ENCODE measurements at places on chromosomes 4 and X.

- no peaks in the 10 kb centered on the region for H3K4me1 ChIP-seq
- DNase-seq: no peak
- H3K27ac ChIP-seq: no peak overlapping the region
- H3K4me3 ChIP-seq: no peak overlapping the region
- H3K27me3 ChIP-seq: no peaks in the 10 kb centered on the region
- H3K36me3 ChIP-seq: no peaks in the 10 kb centered on the region
Measured at GRCh38 chr4:11546391-11547175, 117.9 kb upstream of the HS3ST1 start.

GRCh38 chr4:6475492-6476020 lies 3.1 kb upstream of the PPP2R2C start:
- no peak overlapping the region for H3K27ac ChIP-seq
- no peaks in the 10 kb centered on the region for H3K27me3 ChIP-seq
- DNase-seq: no peak
- H3K4me1 ChIP-seq: peaks cover 2% of the 10 kb centered on the region

- peaks cover 40% of the 10 kb centered on the region for H3K4me1 ChIP-seq
- H3K27me3 ChIP-seq: no peaks in the 10 kb centered on the region
- H3K4me3 ChIP-seq: no peak overlapping the region
- H3K27ac ChIP-seq: peak overlapping the region; percentile 28
- no peak for DNase-seq
Measured at GRCh38 chr4:107693132-107693531, 26.9 kb downstream of the PAPSS1 start.

- H3K4me3 ChIP-seq: no peak overlapping the region
- H3K27me3 ChIP-seq: no peaks in the 10 kb centered on the region
- no peaks in the 10 kb centered on the region for H3K36me3 ChIP-seq
- H3K27ac ChIP-seq: no peak overlapping the region
Measured at GRCh38 chrX:85115252-85115651, 111.6 kb downstream of the APOOL start.

GRCh38 chrX:67780694-67781109 lies 236.9 kb downstream of the AR start:
- no peaks in the 10 kb centered on the region for H3K4me1 ChIP-seq
- H3K27me3 ChIP-seq: no peaks in the 10 kb centered on the region
- H3K36me3 ChIP-seq: no peaks in the 10 kb centered on the region
- DNase-seq: peak; percentile 9
- H3K27ac ChIP-seq: no peak overlapping the region
- no peak overlapping the region for H3K4me3 ChIP-seq

DNA sequence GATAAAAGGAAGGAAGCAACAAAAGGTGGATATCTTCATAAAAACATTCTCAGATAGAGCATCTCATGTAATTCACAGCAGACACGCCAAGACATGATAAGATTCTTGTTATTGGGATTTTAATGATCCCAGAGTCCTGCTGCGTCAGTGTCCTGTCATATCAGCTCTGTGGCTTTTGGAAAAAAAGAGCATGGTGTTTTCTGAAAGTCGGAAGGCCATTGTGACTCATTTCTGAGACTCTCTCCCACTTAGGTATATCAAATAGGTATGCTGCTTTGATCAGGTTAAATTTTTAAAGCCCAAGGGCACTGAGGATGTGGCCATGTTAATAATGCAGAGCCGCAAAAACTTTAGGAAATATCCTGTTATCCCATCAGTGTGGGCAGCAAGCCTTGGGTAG lies 481.0 kb downstream of the KCNIP4 start:
- H3K4me1 ChIP-seq: no peaks in the 10 kb centered on the region
- no peak overlapping the region for H3K27ac ChIP-seq
- no peaks in the 10 kb centered on the region for H3K36me3 ChIP-seq
- no peak for DNase-seq
- no peak overlapping the region for H3K4me3 ChIP-seq

DNA sequence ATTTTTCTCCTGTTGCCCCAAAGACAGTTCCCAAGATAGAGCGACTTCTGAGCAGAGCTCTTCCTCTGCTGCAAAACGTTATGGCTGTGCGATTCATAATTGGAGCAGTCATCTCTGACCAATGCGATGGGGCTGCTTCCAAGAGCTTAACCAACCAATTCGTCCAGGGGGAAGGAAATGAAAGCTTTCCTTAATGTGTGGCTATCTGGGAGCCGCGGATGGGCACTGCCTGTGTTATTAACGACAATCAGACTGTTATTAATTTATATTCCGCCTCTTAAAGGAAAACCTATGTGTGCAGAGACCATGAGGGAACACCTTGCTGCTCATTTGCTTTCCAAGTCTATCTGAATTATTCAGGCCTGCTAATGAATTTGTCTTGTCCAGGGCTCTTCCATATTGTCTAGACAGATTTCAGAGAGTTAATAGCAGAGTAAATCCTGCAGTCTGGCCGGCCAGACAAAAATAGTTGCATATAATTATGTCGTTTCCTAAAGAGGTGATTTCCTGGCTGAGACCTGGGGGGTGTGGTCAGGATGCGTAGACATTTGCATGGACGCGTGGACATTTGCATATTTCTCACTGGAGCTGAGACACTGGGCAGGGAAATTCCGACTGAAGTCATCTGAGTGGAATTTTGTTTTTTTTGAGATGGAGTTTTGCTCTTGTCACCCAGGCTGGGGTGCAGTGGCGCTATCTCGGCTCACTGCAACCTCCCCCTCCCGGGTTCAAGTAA lies 135.4 kb downstream of the HMX1 start:
- H3K27ac ChIP-seq: no peak overlapping the region
- no peak overlapping the region for H3K4me3 ChIP-seq
- H3K36me3 ChIP-seq: no peaks in the 10 kb centered on the region
- DNase-seq: no peak

DNA sequence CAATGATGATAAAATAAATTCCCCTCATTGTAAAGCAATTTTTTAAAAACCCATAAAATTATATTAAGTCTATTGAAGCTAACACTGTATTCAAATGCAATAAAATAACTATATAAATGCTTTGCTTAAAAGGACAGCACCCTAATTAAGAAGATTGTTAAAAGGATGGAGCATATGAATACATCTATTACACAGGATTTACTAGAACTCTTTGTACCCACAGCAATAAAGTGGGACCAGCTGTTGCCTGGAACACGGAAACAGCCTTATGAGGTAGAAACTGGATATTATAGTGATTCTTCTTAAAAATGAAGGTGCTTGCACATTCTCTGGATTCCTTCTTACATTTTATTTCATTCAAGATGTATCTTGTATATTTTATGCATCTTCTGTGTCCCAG lies 298.7 kb upstream of the KLF3 start:
- no peaks in the 10 kb centered on the region for H3K4me1 ChIP-seq
- H3K27me3 ChIP-seq: no peaks in the 10 kb centered on the region
- H3K4me3 ChIP-seq: no peak overlapping the region
- DNase-seq: no peak
- no peaks in the 10 kb centered on the region for H3K36me3 ChIP-seq
- H3K27ac ChIP-seq: no peak overlapping the region

DNA sequence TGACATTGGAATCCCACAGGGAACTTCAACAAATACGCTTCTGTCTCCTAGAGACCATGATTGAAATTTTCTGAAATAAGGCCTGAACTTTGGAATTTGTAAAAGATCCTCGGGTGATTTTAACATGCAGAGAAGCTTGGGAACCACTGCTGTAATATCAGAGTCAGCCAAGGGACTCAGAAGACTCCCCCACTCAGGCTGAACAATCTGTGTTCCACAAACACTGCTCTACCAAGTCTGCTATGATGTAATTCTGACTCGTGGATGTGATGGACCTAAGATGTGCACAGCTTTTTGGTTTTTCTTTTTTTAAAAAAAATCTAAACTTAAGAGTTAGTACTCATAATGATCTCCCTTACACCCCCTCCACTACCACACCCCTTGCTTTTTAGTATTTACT lies 26.0 kb downstream of the LRP2BP start:
- no peaks in the 10 kb centered on the region for H3K4me1 ChIP-seq
- H3K36me3 ChIP-seq: no peaks in the 10 kb centered on the region
- DNase-seq: no peak
- H3K27me3 ChIP-seq: no peaks in the 10 kb centered on the region

GRCh38 chr4:129323658-129324057 lies 227.7 kb downstream of the C4orf33 start:
- H3K27me3 ChIP-seq: no peaks in the 10 kb centered on the region
- no peaks in the 10 kb centered on the region for H3K36me3 ChIP-seq
- DNase-seq: no peak
- no peak overlapping the region for H3K4me3 ChIP-seq
- H3K27ac ChIP-seq: no peak overlapping the region

- no peak overlapping the region for H3K4me3 ChIP-seq
- no peaks in the 10 kb centered on the region for H3K27me3 ChIP-seq
- no peaks in the 10 kb centered on the region for H3K4me1 ChIP-seq
- DNase-seq: no peak
- H3K36me3 ChIP-seq: no peaks in the 10 kb centered on the region
- H3K27ac ChIP-seq: no peak overlapping the region
Measured at GRCh38 chr4:153261914-153262313, 57.7 kb downstream of the TRIM2 start.

- H3K36me3 ChIP-seq: no peaks in the 10 kb centered on the region
- no peak for DNase-seq
- no peak overlapping the region for H3K4me3 ChIP-seq
- H3K27ac ChIP-seq: no peak overlapping the region
Measured at GRCh38 chr4:97139791-97140190, 1003.5 kb downstream of the STPG2 start.

DNA sequence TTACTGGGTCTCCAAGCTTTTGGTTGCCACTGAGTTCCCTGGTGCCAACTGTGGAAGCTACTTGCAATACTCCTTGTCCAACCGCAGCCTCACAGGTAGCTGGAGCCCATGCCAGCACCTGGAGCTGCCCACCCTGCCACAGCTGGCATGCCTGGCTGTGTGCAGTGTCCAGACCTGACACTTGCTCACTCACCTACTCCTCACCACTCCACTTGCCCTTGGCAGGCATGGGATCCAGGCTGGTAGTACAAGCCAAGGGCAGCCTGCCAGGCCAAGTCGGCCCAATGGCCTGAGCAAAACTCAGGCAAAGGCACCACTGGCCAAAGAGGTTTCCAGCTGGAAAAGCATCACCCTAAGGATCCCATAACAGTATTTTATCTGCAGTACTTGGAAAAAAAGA lies 246.3 kb downstream of the PDGFC start:
- H3K27me3 ChIP-seq: no peaks in the 10 kb centered on the region
- no peak overlapping the region for H3K27ac ChIP-seq
- no peaks in the 10 kb centered on the region for H3K36me3 ChIP-seq

- H3K27ac ChIP-seq: no peak overlapping the region
- no peak for DNase-seq
- no peaks in the 10 kb centered on the region for H3K27me3 ChIP-seq
Measured at GRCh38 chr4:8176547-8177399, 18.2 kb upstream of the ABLIM2 start.

- no peak for DNase-seq
- no peaks in the 10 kb centered on the region for H3K4me1 ChIP-seq
- H3K4me3 ChIP-seq: no peak overlapping the region
- no peaks in the 10 kb centered on the region for H3K27me3 ChIP-seq
Measured at GRCh38 chrX:77572322-77572721, 125.1 kb downstream of the FGF16 start.

GRCh38 chr4:15971068-15971801 lies 8.3 kb upstream of the FGFBP2 start:
- no peaks in the 10 kb centered on the region for H3K4me1 ChIP-seq
- H3K27me3 ChIP-seq: no peaks in the 10 kb centered on the region
- no peak overlapping the region for H3K27ac ChIP-seq
- DNase-seq: no peak

GRCh38 chr4:37326852-37327251 lies 82.3 kb downstream of the NWD2 start:
- no peaks in the 10 kb centered on the region for H3K4me1 ChIP-seq
- H3K4me3 ChIP-seq: no peak overlapping the region
- no peaks in the 10 kb centered on the region for H3K27me3 ChIP-seq
- no peak overlapping the region for H3K27ac ChIP-seq
- no peaks in the 10 kb centered on the region for H3K36me3 ChIP-seq
- no peak for DNase-seq

DNA sequence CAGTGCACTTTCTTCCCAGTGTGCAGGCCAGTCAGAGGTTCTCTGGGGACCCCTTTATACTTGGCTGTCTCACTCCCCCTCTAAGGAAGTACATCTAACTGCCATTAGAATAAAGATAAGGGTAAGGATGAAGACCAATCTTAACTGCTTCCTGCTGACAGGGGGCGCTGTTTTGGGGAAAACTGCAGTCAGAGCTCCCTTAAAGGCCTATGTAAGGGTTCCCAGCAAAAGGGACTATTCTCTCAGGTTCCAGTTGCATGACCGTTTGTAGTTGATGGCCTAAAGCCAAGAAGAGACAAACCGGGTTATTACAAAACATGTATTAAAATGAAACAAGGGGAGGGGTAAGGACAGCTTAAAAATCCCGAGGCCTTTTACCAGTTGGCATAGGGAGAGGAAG lies 115.6 kb upstream of the SPIN4 start:
- no peak overlapping the region for H3K4me3 ChIP-seq
- no peaks in the 10 kb centered on the region for H3K36me3 ChIP-seq
- H3K27me3 ChIP-seq: no peaks in the 10 kb centered on the region
- no peak for DNase-seq

- H3K27me3 ChIP-seq: no peaks in the 10 kb centered on the region
Measured at GRCh38 chr4:53686521-53686920, 95.2 kb upstream of the LNX1 start.

- H3K4me1 ChIP-seq: no peaks in the 10 kb centered on the region
- DNase-seq: no peak
- H3K27ac ChIP-seq: no peak overlapping the region
- no peaks in the 10 kb centered on the region for H3K36me3 ChIP-seq
Measured at GRCh38 chrX:26008691-26009090, 129.5 kb upstream of the MAGEB18 start.

DNA sequence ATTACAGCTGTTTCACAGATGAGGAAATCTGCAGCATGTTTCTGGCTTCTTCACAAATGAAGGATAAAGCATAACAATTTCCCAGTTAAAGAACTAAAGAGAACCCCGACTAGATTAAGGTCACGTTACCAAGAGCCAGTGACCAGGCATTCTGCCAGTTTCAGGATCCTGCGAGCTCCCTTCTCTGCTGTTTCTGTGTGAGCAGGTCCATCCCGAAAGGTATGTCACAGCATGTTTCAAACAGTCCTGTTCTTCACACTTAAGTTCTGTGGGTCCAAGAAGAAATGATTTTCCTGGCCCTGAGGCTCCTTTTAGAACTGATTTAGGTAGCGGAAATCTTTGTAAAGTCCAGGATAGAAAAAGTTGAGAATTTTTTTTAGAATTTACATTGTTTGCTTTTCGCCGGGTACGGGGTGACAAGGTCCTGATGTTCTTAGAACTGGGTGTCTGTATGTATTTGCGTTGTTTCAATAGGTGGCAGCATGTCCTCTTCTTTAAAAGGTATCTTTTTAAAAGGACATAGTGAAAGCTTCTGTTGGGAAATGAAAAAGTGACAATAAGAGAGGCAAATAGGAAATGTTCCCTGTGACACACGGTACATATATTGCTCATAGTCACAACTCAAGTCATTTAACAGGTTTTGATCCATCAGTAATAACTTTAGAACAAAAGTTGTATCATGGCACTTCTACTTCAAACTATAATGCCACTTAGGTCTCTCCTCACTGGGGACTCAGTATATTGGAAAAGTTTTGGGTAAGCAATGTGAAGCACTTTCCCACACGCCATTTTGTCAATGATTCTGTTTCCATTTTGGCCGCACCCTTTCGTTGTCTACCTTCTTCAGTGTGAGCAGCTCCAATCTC lies 18.4 kb downstream of the IL21 start:
- H3K4me1 ChIP-seq: no peaks in the 10 kb centered on the region
- no peak overlapping the region for H3K4me3 ChIP-seq
- H3K27ac ChIP-seq: no peak overlapping the region
- H3K27me3 ChIP-seq: no peaks in the 10 kb centered on the region
- no peak for DNase-seq
- H3K36me3 ChIP-seq: no peaks in the 10 kb centered on the region

GRCh38 chr4:42655269-42655637 lies 1.7 kb downstream of the ATP8A1 start:
- H3K4me1 ChIP-seq: peaks cover 22% of the 10 kb centered on the region
- peak overlapping the region; percentile 89 for H3K4me3 ChIP-seq
- no peaks in the 10 kb centered on the region for H3K36me3 ChIP-seq
- peak overlapping the region; percentile 86 for H3K27ac ChIP-seq
- H3K27me3 ChIP-seq: no peaks in the 10 kb centered on the region
- DNase-seq: no peak
